ENCODE measurements at places on chromosomes 1 and 21.

- no peak for DNase-seq
Measured at GRCh38 chr1:230940848-230941247, 37.8 kb downstream of the TTC13 start.

DNA sequence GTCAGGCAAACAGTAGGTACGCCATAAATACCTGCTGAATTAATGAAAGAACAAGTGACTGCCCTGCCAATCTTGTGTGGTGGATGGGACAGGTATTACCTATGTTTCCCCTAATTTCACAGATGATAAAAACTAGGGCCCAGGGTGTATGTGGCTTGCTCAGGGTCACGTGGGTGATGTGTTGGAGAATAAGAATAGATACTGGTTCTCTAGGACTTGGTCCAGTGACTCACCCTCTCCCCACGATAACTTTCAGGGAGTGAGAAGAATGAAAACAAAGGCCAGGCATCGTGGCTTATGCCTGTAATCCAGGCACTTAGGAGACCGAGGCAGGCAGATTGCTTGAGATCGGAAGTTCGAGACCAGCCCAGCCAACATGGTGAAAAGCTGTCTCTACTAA is 26.7 kb downstream of the SLC26A9 start:
- no peak for DNase-seq

DNA sequence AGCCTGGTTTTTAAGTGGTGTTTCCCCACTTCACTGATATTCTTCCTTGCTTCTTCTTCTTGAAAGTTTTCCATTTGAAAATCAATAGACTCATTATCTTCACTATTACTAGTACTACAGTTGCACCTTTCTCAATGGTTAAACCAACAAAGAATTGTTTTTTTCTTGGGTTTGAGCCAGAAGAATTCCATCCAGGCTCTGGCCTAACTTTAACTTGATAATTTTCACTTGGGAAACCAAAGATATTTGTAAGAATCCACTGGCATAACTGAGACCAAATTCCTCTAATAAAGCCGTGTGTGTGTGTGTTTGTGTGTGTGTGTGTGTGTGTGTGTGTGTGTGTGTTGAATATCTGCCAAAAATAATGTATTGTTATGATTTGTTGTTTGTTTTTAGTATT is 103.2 kb downstream of the SGIP1 start:
- DNase-seq = no peak

GRCh38 chr1:209567698-209568175 is 15.8 kb upstream of the CAMK1G start:
- DNase-seq = no peak

GRCh38 chr1:205587581-205587980 is 44.2 kb downstream of the ELK4 start:
- no peak for DNase-seq

All from naive B cell (primary cell).